CD4-positive, alpha-beta T cell treated with Interferon alpha-2 for 1 hour (primary cell): ENCODE measurements at places on chromosomes 7 and 10.

GRCh38 chr10:102436312-102436711, 3.9 kb upstream of the CUEDC2 start:
- DNase-seq: no peak

DNA sequence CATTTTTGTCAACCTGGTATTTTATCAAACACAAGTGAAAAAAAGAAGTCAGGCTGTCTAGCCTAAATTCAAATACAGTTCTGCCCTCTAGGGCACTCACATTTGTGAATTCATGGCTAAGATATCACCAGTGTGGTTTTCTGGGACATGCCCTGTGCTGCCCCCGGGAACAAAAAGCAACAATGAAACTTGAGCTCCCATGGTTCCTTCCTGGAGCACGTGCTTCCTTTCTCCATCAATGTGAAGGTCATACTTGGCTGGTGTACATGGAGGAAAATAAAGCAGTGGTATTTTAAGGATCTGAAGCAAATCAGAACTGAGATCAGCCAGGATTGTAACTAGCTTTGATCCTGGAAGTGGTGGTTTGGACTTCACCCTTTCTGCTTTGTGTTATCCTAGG, 128.9 kb upstream of the FRMD4A start:
- no peak for DNase-seq

- no peak for DNase-seq
These were observed 48.6 kb downstream of the MALSU1 start for GRCh38 chr7:23347682-23348180.

DNA sequence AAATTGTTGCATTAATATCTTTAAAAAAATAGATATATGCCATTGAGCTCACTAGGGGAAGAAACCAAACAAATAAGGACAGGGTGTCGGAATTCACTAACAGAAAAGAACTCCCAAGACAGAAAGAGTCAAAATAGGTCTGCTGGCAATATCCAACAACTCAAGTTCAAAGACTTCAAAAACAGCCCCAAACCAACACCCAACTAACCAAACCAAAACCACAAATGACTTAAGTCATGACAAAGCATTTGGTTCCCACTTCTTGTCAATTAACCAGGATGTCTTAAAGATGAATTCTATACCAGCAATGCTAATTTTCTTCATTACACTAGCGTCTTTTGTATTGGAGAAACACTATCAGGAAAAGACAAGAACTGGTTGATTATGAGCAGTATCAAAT, 249.0 kb upstream of the PLXNA4 start:
- DNase-seq: no peak

DNA sequence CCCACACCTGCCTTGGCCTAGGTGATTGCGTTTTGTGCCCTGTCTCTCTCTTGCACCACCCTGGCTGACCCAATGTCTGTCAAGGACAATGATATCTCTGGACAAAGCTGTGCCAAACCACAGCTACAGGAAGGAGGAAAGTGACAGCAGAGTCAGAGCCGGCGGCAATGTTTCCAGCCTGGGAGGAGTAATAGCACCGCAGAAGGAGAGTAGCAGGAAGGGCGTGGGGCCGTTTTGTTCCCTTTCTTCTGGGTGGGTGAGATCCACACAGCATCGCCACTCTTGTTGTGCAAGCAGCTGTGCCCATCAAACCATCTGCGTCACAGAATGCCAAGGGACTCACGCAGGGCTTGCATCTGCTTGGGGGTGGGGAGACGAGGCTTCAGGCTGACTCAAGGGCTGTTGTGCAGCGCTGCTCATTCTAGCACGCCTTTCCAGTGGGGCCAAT, 341.6 kb upstream of the AUTS2 start:
- DNase-seq: peak; percentile 72

GRCh38 chr7:55185941-55186609, 167.3 kb downstream of the EGFR start:
- DNase-seq: no peak

DNA sequence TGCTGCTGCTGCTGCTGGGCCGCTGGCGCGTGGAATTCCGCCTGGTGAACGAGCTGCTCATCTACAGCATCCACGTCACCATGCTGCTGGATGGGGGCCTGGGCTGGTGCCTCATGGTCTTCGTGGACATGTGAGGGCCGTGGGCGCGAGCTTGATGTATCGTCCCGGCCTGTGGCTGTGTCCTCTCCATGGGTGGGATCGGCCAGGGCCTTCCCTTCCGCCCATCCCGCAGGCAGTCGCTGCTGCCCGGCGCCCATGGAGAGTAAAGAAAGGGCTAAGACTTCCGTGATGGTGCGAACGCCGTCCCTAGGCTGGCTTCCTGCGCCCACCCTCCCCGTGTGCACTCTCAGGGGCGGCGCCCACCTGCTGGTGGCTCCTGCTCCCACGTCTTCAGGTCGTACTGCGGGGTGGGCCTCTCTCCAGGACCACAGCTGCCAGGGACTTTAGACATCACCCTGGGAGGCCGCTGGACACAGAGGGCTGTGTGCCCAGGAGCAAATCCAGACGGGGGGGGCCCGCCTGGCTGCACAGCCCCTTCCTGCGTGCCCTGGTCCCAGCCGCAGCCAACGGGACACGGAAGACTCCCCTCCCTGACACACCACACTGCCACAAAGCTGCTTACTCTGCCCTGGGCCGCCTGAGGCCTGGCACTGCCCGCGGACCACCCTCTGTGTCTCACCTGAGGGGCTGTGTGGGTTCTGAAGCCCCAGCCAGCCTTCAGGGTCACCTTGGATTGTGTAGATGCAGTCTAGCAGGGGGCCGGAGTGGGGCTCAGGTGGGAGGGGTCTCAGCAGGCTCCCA, 167.5 kb downstream of the SEPTIN7 start:
- no peak for DNase-seq

DNA sequence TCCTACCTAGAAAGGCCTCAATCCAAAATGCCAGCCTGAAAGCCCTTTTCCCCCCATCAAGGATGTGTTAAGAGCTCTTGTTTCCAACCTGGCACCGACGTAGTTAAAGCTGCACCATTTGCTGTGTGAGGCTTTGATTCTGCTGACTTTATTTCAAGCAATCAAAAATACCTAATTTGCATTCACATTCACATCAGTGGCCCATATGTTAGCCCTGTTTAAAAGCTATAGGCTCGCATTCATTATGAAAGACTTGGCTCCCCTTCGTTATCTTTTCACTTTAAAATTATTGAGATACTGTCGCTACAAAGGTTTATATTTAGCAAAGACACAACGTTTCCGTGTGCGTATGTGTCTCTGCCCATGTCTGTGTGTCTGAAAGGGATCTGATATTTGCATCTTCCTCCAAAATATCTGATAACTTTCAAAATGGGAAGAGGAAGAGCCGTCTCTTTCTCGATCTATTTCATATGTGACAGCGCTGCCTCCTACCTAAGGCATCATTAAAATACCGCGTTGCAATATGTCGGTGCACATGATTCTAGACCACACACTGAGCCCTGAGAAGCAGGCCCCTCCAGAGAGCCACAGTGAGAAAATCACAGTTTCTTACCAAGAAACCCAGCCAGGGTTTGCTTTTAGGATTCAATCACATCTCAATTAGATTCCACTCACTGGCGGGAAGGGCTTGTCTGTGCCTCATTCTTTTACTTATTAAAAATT, 57.1 kb upstream of the ITPRID1 start:
- DNase-seq: no peak

DNA sequence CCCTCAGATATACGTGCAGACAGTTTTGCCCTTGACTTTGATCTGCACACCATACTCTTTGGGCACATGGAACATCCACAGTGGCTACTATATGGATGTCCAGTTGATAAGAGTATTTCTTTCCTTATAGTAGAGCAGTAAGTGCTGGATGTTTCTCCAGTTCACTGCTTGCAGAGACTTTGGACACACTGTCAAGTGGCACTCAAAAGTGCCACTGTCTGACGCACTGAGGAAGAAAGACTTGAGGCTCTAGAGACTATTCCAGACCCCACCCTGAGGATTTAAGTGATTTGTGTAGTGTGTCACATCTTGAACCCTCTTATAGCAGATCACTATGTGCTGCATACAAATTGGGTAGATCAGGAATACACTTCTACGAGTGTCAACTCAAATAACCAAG, 179.1 kb downstream of the GNAI1 start:
- no peak for DNase-seq

DNA sequence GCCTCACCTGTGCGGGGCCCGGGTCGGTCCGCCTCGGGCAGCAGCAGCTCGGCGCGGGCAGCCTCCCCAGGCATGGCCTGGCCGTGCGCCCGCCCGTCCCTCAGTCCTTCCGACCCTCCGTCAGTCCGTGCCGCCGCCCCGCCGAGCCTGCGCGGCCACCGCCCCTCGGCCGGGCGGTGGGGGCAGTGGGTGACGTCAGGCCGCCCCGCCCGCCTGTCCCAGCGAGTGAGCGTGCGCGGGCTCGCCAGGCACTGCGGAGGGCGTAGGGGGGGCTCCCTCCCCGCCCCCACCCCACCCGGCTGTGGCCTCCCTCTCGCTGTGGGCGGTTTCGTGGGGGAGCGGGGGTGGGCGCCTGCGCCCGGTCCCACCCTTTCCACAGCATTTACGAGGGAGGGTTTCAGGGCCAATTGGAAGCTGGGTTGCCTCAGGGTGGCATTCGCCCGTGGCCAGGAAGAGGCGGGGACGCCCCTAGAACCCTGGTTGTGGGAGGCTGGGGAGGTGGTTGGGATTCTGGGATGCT, at the start of gene NACAD:
NACAD (minus strand) TSS at position 149 of the 520 bp plus-strand sequence; CDS start at position 74, 75 bp downstream.
- peak; percentile 46 for DNase-seq

DNA sequence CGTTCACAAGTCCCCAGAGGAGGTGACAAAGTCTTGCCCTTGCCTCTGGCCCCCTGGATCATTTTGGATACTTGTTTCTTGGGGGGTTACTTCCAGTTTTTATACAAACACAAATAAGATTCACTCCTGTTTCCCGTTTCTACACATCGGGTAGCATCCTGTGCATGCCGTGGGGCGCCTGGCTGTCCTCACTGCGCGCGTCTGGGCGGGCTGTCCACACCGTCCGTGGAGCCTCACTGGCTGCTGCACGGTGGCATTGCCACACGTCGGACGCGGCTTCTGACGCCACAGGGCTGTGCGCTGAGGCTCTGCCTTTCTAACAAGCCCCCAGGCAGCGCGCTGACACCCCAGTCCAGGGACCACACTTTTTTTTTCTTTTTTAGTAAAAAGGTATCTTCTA, 18.4 kb downstream of the BNIP3 start:
- DNase-seq: no peak

DNA sequence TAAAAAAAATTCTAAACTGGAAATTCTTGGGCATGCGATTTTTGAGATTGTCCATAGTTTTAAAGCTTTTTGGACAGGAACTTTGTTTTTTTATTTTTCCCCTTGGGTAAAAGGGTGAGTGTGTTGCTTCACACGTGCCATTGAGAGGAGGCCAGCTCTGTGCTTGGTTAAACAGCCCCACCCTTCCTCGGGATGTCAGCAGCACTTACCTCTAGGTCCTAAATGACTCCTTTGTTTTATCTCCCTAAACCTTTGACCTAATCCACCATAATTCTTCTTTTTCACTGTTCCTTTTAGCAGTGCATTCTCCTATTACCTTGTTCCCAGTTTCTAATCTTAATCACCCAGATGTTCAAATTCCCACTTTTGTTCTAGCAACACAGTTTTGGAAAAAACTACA, 83.5 kb downstream of the SEMA3D start:
- DNase-seq: no peak

- DNase-seq: no peak
These were observed 164.6 kb upstream of the C1GALT1 start for GRCh38 chr7:7017707-7018280.

DNA sequence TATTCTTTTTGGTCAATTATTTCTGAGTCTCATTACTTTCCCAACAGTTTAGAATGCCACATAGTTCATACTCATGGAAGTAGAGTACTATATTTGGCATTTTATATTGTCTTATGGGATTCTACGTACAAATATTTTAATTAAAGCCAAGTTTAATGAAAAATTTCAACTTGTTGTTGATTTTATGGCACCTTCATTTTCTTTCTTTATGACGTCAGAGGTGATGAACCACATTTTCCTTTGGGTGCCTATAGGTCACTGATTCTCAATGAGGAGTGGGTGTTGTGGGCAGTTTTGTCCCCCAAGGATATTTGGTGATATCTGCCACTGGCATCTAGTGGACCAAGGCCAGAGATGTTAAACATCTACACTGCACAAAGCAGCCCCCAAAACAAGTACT, 1071.3 kb downstream of the NXPH1 start:
- DNase-seq: no peak
